Frontal cortex (tissue), 4 donors: ENCODE measurements at places on chromosomes 7 and 10. TPM values are rescaled to one million over a fixed set of nuclear protein-coding genes. Genes with fewer than 3 reads are reported as not detected.

DNA sequence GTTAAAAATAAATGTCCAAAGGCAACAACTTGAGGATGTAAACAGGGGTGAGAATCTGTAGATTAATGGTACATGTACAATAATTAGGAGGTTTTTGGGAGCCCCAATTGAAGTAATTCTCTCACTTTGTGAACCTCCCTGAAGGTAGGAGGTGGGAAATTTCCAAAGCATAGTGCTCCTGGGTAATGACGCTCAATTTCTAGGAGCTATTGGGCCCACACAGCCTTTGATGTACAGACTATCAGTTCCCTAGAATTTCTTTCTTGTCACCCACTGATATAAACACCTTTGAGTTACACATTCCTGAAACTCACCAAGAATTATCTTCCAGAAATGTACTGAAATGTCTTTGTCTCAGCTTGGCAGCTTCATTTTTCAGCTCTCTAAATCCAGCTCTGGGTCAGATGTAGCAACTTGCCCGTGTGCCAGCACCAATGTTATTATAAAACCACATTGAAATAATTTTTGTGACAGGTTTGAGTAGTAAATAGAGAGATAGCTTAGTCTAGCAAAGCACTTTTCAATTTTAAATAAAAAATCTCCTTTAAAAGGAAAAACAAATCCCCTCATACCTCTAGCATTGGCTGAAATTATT, 36.6 kb upstream of the GALNT17 start:
- DNase-seq = no peak

- no peak for DNase-seq
Measured at GRCh38 chr10:12549297-12549696, 199.9 kb downstream of the CAMK1D start.

- DNase-seq = no peak
Measured at GRCh38 chr7:187227-187927, 5.0 kb upstream of the FAM20C start.

- no peak for DNase-seq
Measured at GRCh38 chr10:5070648-5071410, 23.4 kb upstream of the AKR1C3 start.

DNA sequence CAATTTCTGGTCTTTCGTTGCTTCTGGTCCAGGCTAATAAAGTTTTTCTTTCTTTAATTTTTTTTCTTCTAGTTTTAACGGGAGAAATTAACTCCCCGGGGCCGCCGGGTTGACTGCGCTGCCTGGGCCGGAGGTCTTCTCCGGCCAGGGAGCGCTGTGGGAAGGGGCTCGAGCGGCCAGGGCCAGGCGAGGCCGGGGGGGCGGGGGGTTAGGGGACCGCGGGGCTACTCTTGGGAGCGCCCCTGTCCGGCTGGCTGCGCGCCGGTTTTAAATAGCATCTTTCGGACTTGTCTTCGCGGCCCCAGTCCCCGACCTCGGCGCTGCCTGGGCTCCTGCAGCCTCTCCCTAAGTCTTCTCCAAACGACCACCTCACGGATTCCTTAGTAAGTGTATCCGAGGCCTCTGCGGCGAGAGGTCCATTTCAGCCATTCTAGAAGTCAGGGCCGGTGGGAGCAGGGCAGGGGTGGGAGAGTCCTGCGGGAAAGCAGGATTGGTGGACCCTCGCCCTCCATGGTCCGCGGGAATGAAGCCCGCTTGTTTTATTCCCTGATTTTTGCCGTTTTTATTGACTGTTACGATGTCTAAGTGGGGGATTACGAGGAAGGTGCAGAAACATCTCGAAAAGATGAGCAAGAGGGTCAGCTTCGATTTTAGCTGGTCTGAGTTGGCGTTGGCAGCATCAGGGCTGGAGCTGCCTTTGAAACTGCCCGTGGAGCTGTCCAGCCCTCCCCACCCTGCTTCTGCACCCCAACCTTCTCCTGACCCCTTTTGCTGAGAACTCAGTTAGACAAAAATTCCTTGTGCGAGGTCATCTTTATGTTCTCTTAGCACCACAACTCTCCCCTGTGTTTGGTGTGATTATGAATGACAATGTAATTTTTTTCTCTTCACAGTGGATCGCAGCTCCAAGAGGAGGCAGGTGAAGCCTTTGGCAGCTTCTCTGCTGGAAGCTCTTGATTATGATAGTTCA, 555 bp downstream of the PHF14 start:
- DNase-seq = no peak

DNA sequence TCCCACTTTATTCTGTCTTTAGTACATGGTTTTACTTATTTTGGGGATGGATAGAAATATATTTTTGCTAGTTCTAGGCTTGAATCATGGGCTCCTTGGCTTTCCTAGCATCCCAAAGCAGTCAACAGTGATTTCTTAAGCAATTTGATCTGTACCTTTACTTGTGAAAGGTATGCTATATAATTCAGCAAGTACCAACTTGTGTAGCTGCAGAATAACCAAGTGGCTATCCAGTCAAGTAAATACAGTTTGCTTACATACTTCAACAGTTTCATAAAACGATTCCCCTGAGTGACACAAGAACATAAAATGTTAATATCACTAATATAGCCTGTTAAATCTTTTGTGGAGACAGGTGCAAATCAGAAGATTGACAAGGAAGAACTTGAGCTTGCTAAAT, 67.2 kb downstream of the PODXL start:
- no peak for DNase-seq

The PKD2L1 gene
- total RNA-seq = not detected

The RUFY2 gene
- total RNA-seq = 113 TPM
